AG04449 (cell line): ENCODE measurements at places on chromosomes 12 and 14.

DNA sequence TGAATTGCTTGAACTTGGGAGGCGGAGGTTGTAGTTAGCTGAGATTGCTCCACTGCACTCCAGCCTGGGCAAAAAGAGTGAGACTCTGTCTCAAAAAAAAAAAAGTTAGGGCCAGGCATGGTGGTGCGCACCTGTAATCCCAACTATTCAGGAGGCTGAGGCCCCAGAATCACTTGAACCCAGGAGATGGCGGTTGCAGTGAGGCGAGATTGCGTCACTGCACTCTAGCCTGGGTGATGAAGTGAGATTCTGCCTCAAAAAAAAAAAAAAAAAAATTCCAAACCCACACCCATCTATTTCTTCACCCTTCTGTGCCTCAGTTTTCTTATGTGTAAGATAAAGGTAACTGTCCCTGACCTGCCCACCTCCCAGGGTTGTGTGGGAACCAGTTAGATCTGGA is 11.0 kb upstream of the MLXIP start:
- no peak for DNase-seq

- no peak for DNase-seq
Measured at GRCh38 chr12:5343711-5344110, 88.2 kb upstream of the NTF3 start.

GRCh38 chr14:54594537-54594936 is 27.6 kb downstream of the SAMD4A start:
- DNase-seq: no peak

GRCh38 chr14:91272341-91273272 is 28.1 kb upstream of the GPR68 start:
- DNase-seq: no peak

DNA sequence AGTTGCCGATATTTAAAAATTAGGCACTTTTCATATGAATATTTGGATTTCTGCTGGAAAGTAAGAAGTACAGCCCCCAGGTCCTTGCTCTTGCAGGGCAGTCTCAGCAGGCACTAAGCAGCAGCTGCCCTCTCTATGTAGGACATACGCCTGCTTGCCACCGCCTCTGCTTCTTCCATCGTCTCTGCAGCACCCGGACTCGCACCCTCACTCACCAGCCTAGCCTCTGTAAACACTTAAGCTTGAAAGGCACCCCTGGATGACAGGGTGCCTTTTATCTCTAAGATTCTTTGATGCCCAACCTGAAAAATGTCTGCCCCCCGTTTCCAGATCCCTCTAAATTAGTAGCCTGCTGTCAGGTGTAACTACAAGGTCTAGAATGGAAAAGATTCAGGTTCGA is 19.0 kb downstream of the OTUB2 start:
- no peak for DNase-seq

DNA sequence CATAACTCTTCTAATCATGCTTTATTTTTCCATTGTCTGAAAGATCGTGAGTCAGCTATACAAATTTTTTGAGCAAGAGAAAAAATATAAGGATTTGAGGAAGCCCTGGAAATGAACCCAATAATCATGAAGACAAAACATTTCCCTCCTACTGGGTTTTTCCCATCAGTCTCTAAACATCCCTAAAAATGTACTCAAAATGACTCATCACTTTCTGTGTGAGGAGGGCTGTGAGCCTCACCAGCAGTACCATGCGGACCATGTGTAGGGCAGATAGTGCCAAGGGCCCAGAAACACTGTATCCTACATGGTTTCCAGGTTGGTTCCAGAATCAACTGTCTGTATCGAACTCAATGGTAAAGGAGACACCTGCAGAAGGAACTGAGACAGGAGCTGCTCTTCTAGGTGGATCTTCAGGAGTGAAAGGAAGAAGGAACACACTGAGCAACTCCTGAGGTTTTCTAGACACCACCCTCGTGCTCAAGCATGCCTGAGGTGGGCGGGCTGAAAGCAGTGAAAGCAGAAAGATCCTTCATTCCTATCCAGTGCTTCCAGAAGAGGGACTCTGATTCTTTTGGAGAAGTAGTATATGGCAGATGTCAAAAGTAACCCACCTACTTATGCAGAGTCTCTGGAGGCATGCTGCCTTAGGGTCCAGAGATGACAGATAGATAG is 48.6 kb upstream of the RHOJ start:
- no peak for DNase-seq

GRCh38 chr14:69017706-69018105 is 38.6 kb upstream of the ACTN1 start:
- DNase-seq: no peak

GRCh38 chr14:75875958-75876357 is 105.8 kb downstream of the TGFB3 start:
- no peak for DNase-seq
